Naive thymus-derived CD8-positive, alpha-beta T cell (primary cell): ENCODE measurements at places on chromosomes 5 and 9.

DNA sequence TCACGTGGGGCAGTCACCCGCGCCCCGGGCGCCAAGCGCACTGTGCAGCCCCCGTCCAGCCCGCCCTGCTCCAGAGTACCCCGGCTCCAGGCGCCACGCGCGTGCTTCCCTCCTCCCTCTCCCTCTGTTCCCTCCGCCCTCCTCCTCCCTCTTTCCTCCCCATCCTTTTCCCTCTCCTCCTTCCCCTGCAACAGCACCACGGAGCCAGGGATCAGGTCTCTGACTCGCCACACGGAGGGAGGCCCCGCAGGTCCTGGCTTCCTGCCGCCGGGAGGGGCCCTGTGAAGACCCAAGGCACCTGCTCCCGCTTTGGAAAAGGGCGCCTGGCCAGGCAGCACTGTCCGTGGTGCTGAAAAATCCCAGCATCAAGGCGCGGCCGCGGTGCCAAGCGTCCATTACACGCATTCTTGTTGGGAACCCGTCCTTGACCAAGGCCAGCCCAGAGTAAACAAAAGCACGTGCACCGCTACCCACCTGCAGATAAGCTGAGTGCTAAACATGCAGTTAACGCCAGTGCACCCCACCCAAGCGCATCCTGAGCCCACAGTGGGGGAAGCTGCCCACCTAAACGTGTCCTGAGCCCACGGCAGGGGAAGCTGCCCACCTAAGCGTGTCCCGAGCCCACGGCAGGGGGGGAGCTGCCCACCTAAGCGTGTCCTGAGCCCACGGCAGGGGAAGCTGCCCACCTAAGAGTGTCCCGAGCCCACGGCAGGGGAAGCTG lies 21.7 kb downstream of the SLC6A18 start:
- DNase-seq = no peak

- DNase-seq = no peak
Measured at GRCh38 chr9:132531710-132532570, 50.5 kb upstream of the BARHL1 start.

- no peak for DNase-seq
Measured at GRCh38 chr5:87877023-87877422, 391.6 kb downstream of the TMEM161B start.

- DNase-seq = no peak
Measured at GRCh38 chr9:6944093-6944551, 186.3 kb downstream of the KDM4C start.
